ENCODE measurements at places on chromosomes 13 and 19.
A peak's percentile ranks its signal among the peaks of the same experiment; 100 is the strongest.

DNA sequence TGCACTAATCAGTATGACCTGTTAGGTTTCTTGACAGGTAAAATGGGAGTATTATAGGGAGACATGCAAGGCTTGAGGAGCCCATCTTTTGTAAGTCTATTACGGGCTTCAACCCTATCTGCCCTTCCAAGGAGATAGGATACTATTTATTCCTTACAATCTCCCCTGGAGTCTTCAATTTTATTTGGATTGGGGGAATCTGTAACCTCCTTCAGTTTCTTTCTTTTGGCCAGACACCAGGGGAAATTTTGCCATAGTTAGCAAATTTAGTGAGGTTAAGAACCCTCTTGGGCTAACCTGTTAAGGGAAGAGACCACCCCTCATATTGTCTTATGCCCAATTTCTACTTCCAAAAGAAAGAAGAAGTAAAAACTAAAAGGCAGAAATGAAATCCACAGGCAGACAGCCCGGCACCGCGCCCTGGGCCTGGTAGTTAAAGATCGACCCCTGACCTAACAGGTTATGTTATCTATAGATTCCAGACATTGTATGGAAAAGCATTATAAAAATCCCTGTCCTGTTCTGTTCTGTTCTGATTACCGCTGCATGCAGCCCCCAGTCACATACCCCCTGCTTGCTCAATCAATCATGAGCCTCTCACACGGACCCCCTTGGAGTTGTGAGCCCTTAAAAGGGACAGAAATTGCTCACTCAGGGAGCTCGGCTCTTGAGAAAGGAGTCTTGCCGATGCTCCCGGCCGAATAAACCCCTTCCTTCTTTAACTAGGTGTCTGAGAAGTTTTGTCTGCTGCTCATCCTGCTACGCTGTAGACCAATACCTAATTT is 39.6 kb upstream of the CD177 start:
- DNase-seq: no peak

DNA sequence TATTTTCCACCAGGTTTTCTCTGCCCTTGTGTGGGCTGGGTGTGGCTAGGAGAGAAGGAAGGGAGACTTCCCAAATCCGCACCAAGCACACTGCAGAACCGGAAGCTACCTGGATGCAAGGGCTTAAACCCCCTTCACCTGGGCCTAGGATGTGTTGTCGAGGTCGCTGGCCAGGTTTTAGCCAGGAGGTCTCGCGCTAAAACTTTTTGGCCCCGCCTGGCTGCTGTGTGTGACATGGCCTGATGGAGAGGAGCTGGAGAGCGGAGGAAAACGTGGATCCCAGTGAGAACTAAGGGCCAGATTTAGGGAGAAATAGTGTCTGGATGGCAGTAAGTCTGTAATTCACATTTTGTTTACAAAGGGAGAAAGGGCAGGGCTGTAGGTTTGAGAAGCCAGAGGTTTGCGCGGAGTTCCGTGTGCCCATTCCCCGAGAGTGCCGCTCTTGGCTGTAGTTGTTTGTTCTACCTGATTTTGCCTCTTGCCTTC is 3.1 kb upstream of the TSHZ3 start:
- DNase-seq: no peak

DNA sequence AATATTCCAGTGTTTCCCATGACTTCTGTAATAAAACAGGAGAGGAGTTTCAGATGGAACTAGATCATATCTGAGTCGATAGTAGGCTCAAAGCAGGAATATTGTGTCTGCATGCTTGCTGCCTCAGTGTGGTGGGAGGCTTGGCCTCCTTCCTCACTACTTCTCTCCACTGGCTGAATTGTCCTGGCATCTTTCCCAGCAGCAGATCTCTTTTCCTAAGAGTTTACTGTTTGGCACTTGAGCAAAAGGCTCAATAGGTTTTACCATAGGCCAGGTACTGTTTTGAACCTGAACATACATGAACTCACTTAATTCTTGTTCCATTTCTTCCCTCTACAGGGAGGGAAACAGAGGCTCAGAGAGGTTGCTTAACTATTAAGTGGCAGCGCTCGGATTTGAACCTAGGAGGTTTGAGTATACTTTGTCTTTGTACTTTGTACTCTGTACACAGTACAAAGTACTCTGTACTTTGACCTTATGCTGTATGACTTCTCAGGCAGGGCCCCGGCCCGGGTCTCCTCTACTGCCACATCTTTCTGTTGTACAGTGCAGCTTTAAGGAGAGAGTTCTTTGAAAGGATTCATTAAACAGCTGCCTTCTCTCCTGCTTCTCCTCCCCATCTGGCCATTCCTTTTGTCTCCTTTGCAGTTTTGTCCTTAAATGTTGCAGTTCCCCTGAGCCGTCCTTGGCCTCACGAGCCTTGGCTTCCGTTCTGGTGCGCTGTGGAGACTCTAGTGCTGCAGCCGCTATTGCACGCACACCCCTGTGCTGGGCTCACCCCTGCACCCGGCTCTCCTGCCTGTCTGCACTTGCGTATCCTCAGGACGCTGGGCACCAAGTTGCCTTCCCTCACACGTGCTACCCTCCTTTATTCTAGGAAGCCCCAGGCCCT is 8.1 kb downstream of the B3GLCT start:
- DNase-seq: peak; percentile 41

DNA sequence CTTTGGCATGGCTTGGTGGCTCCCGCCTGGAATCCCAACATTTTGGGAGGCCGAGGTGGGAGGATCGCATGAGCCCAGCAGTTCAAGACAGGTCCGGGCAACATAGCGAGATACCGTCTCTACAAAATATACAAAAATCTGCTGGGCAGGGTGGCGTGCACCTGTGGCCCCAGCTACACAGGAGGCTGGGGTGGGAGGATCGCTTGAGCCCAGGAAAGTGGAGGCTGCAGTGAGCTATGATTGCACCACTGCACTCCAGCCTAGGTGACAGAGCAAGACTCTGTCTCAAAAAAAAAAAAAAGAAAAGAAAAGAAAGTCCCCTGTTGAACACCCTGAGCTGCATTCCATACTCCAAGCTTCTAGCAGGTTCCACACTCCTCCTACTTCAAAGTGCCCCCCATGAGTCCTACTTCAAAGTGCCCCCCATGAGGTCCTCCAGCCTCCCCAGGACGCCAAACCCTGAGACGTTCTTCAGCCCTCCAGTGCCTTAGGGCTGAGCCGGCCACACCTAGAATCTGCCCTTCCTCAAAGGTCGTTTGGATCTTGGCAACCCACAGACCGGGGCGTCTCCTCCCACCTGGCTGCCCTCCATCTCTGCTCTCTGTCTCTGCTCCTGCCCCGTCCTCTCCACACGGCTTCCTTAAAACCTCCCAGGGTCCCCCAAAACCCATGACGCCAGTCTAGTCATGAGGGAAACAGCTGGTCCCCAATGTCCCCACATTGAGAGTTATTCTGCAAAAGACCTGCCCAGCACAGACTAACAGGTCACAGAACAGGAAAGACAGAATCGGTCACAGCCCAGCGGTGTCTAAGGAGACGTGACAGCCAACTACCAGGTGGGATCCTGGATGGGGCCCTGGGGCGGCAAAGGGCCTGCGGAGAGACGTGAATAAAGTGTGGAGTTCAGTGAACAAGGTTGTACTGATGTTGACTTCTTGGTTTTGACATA is 4.8 kb downstream of the TJP3 start:
- DNase-seq: no peak

- DNase-seq: peak; percentile 44
Observed at GRCh38 chr13:105410602-105411001, 1124.9 kb downstream of the EFNB2 start.

DNA sequence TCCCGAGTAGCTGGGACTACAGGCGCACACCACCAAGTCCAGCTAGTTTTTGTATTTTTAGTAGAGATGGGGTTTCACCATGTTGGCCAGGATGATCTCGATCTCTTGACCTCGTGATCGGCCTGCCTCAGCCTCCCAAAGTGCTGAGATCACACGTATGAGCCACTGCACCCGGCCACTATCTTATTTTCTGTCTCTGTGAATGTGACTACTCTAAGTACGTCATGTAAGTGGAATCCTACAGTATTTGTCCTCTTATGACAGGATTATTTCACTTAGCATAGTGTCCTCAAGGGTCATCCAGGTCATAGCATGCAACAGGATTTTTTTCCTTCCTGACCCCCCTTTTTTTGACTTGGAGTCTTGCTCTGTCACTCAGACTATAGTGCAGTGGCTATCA is 4.8 kb upstream of the TMEM91 start:
- DNase-seq: no peak

DNA sequence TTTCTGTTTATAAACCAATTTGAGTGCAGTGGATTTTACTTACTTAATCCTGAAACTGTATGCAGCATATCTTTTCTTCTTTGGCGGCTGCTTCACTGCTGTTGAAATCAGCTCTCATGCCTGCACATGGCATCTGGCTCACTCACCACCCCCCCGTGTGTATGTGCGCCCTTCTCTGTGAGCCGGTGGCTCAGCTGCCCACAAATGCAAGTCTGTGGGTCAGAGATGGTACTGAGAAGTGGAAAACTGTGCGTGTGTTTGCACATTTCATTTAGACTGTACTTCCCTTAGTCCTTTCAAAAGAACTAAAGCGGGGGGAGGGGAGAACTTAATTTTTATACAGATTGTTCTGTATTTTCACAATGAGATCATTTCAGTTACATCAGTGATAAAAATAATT is 307.6 kb downstream of the SHISA2 start:
- DNase-seq: no peak

- no peak for DNase-seq
Observed at GRCh38 chr19:4991538-4991937, 22.6 kb downstream of the KDM4B start.

DNA sequence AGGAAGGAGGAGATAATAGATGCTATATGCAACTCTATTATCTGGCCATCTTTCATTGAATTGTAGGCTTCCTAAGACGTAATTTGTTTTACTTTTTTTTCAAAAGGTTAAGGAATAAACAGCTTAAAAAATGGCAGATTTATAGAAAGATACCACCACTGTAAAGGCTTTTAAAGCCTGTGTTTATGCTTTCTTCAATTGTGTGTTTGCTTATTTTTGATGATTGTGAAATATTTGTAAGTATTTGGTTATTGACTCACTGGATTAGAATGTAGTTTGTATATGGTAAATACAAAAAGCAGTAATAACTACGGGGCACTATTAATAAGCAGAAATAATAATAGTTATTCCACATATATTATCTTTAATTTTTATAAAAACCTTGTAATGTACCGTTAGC is 437.9 kb downstream of the KLF5 start:
- peak; percentile 69 for DNase-seq

DNA sequence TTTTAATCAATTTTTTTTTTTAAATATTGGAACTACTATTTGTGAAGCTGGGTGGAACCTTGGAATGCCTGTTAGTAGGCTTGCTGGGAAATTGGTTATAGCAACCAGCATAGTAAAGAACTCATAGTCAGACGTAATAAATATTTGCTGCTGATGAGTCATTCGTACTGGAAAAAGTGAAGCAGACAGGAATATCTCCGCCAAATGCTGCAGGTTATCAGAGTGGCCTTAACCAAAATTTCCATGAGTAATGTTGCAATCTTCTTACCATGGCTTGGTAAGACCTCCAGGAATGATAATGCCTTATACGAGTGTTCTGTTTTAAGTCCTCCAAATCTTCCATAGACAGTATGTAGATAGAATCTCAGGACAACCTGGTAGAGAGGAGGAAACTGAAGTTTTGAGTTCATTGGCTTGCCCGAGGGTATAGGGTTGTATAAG is 34.2 kb downstream of the MBNL2 start:
- DNase-seq: peak; percentile 99

- no peak for DNase-seq
Observed at GRCh38 chr13:40121722-40122121, 466.3 kb downstream of the COG6 start.

Data from fibroblast of villous mesenchyme (primary cell).